ENCODE measurements at places on chromosomes 11 and 22.

GRCh38 chr11:76694664-76695063 is 24.1 kb upstream of the LRRC32 start:
- DNase-seq, result no peak

DNA sequence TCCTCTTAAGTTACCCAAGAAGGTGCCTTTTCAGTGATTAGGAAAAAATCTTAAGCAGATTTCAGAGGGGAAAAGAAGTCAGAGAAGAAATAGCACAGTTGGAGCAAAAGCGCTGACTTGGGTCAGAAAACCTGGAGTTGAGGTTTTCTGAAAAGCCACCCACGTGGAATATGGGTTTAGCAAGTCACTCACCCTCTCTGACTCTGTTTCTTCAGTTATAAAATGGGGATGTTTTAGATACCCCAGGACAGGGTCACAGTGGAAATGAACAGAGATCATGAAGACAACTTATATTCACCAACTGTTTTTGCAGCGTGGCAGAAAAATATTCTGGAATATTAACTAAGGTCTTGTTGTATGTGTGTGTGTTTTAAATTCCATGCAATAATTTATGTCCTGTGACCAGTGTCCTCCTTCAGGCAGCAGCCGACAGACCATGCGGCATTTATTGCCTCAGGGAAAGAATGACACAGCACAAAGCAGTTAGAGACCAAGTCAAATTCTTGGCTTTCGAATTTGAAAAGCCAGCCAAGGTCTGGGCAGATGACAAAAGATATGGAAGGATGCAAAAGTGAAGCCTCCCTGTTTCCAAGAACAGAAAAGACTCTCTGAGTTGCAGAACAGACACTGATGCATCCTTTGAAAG is 119.9 kb downstream of the MIAT start:
- DNase-seq, result no peak

DNA sequence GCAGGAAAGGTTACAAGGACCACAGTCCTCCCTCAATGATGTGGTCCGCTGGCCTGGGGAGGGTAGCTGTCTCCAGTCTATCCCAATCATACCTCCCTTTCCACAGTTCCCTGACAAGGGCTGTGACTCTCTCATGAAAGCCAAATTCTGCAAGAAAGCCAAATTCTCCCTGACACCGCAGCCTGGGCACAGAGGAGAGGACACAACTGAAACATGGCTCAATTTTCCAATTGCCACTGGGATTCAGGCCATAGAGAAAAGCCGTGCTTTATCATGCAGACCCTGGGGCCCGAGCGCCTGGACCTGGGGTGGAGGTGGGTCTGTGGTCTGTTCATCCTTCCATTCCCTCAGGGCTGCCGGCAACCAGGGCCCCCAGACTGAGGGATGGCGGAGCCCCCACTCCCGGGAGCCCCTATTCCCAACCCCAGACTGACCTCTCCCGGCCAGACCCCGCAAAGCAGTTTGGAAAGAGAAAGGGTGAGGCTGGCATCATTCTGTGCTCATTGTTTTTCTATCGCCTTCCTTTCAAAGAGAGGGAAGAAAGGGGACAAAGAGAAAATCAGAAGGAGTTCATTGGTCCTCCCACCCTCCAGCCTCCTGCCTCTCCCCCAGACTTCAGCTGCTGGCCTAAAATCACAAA is 239.5 kb downstream of the BUD13 start:
- DNase-seq, result no peak

DNA sequence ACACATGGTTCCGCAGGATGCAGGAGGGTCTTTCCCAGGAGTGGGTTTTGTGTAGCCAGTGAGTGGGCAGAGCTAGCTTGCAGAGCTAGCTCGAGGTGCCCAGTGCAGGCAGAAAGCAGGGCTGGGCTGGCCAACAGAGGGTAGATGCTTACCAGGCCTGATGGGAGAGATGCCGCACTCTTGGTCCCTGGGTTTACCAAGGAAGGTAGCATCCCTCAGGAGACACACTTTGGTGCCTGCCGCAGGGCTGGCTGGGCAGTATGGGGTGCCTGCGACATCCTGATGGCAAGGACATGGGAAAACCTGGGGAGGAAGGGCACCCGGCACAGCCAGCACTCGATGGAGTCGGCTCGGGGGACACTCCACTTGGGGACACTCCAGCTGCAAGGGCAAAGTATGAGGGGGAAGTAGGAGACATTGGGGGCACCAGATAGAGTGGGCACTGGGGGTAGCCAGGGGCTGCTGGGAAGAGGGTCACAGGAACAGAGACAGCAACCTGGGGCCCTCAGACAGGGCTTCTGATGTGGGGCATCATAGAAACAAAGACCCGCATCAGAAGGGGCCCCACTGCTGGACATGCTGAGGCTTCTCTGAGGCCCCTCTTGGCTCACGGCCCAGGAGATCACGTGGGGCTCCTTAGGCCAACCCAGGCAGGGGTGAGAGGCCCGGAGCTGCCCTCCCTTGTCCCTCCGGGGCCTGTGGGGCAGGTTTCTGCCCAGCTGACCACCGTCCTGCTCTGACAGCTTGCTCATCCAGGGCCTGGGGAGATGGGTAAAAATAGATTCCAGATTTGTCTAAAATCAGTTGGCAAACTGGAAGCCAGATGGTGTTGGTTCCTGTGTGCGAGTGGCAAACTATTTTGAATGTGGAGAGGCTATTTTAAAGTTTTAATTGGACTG is 89.8 kb downstream of the MORC2 start:
- no peak for DNase-seq

DNA sequence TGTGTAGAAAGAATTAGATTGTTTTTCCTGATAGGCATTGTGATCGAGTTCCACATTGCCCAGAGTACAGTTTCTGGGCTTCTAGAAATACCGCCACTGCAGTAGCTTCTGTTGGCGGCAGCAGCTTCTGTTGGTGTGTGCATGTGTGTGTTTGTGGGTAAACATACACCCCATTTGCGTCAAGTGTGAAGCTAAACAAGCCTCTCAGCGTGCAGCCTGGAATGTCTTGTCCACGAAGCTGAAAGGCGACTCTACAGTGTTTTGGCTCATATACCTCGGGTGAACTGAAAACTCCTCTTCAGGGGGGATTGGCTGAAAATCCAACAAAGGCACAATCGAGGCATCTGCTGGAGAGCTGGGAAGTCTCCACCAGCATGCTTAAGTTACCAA is 112.0 kb upstream of the E2F8 start:
- DNase-seq, result no peak

GRCh38 chr22:31193092-31193491 is 19.0 kb upstream of the LIMK2 start:
- no peak for DNase-seq

DNA sequence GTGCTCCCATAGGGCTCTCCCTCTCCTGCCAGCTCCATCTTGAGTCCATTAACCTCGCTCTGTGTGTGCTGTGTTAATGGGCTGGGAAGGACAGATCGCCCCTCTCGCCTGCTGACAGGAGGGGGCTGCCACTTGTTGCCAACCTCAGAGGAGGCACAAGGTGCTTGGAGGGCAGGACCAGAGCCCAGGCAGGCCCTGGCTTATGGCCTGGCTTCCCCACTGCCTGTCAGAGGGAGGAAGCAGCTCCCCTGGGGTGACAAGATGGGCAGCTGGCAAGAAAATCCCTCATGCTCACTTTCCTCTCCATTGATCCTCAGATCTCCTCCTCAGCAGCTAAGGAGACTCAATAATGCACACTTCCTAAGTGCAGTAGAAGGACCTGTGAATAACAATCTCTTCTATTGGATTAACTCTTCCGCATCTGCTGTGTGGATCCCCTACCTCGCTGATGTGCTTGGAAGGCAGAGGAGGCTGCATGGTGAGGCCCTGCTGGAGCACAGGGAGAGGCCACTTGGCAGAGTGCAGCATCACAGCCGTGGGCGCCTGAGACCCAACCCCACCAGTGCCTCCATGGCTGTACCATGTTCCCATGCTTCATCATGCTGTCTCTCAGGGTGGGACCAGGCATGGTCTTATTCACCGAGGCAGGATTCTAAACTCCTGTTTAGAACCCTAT is 70.3 kb downstream of the TRIM29 start:
- DNase-seq, result no peak

GRCh38 chr11:66847461-66848232 is 4.4 kb downstream of the RCE1 start:
- peak; percentile 3 for DNase-seq

DNA sequence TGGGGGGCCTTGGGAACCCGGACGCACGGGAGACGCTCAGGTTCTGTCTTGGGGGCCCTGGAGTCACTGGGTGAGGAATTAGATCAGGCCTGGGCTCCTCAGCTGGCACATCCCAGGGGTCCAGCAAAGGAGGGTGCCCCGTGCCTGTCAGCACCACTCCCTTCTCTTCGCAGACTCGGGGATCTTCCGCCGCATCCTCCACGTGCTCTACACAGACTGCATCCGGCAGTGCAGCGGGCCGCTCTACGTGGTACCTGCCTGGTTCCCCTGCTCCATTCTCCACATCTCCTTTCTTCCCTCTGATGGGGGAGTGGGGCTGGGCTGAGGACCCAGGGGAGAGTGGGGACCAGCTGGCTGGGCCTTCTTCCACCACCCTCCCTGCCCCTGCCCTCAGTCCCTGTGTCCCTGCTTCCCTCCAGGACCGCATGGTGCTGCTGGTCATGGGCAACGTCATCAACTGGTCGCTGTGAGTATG is 6.7 kb upstream of the TAGLN start:
- no peak for DNase-seq

DNA sequence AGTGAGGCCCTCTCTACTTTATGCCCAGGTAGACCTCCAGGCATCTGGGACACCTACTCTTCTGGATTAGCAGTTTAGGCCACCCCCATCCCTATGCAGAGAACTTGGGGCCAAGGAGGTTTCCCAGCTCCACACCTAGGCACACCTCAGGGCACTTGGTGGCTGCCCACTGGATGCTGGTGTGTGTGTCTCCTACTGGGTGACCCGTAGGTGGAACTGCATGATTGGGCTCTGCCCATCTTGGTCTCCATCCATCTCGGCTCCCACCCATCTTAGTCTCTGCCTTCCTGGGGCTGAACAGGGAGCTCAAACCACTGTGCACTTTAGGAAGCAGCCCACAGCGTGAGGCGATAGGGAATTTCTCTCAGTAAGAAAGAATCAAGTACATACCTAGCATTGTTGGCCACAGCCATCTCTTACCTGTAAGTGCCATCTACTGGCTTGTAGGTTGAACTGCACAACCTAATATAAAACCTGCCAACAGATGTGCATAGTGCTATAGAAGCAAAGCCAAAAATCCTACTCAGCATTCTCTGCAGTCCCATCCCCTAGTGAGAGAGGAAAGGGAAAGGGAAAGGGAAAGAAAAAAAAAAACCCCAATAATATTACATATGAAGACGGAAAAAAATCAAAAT is 61.6 kb upstream of the PTPN5 start:
- no peak for DNase-seq

All from T-helper 17 cell (primary cell).